Cortex of kidney (tissue), 1 donor: ENCODE measurements at places on chromosomes 5 and 9.

- DNase-seq, result no peak
These were observed 103.2 kb downstream of the USP20 start for GRCh38 chr9:129938291-129938979.

DNA sequence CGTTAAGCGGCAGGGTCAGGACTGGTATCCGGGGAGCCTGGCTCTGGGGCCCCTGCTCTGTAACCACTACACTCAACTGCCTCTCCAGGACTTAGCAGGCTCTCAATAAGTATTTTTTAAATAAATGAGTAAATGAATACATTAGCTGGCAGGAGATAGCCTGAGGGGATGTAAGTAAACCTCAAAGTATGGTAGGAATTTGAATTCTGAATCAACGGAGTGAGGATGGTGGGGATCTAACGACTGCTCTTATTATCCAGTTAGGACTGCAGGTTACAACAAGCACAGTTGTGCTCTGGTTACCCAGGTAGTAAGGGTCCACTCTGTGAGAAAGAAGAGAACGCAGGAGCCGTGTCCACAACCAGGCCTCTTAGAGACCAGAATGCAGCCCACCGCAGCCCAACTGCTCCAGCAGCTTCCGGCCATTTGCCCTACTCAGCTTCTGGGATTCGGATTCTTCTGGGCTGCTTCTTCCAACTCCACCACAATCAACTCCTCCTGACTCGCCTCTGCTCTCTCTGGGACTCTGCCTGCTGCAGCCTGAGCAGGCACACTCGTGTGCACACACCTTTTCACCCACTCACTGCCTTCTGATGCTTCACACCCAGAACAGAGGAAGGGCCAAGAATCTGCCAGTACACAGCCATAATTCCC, 52.6 kb downstream of the MED27 start:
- no peak for DNase-seq

GRCh38 chr9:22595805-22596204, 149.2 kb downstream of the DMRTA1 start:
- DNase-seq, result no peak

DNA sequence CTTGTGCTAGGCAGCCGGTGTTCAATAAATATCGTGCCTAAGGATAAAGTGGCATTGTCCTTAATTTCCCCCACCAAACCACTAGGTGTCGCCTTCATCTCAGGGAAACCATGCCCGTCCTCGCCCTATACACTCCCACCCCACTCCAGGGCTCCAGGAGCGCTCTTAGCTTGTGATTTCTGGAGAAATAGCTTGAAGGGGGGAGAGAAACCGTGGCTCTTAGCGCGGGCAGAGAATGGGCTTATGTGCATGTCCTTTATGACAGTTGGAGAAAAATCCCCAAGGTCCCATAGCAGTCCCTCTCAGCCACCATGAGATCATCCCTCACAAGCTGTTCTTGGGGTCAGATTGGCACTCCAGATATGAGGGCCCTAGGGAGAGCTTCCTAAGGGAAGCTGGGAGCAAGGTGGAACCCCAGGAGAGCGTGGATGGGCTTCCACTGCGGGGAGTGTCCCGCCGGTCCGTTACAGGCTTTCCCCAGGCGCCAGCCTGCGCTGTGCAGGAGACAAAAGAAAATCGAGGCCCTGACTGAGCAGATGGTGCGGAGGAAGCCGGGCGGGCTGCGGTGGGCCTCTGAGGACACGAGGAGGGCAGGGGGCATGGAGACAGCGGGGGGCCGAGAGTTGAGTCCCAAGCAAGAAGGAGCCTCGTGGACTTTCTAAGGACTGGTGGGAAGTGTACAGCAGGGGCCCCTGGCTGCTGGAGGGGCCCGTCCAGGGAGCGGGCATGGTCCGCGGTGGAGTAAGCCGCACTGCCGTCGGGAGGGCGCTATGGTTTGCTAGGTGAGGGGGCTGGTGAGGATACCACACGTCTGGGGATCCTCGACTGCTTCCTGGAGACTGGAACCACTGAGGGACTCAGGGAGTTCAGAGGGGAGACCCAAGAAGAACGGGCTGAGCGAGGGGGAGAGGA, 750 bp upstream of the NPR2 start:
- DNase-seq, result no peak

- no peak for DNase-seq
These were observed 226.4 kb downstream of the DCP2 start for GRCh38 chr5:113202746-113203716.

GRCh38 chr9:84266087-84266561, 74.4 kb downstream of the SLC28A3 start:
- DNase-seq, result no peak

DNA sequence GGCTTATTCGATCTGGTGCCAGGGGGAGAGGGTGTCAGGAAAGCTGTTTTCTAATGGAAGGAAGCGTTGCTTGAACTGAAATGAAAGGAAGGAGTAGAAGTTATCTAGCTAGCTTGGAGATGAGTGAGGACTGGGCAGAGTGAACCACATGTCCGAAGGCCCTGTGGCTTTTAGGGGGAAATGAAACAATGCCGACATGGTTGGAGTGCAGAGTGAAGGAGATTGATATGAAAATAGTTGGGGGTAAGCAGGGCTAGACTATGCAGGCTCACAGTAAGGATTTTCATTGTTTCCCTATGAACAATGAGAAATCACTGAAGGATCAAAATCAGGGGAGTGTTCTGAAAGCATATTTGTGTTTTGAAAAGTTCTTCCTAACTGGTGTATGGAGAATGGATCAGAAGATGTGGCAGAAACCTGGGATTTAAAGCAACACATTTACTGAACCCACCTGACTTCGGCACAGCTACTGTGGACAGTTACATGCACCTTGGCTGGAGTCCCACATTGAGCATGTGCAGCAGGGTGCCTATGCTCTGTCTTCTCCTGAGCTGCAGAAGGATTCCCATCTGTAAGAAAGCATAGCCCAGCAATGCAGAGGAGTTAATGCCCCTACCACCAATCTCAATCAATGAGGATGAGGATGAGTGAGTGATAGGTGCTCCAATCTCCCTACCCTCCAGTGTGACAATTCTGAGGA, 144.4 kb upstream of the TBCA start:
- DNase-seq, result no peak

DNA sequence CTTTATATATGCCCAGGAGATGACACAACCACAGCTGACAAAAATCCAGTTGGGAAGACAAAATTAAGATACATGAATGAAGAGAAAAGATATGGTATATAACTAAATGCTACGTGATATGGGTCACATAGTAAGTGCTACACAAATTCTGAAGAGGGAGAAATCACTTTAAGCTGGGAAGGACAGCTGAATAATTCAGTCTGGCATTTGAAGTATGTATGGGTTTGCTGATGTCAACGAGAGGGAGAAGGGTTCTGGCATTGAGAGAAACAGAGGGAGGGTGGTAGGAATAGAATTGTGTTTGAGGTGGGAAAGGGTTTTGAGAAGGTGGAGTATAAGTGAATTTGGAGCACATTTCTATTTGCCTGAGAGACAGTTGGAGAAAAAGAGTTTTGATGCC, 6.7 kb upstream of the SLIT3 start:
- DNase-seq, result no peak

- DNase-seq, result no peak
These were observed 227.0 kb downstream of the ZNF608 start for GRCh38 chr5:124519396-124519795.

- DNase-seq, result peak; percentile 57
These were observed at the start of gene CNTLN for GRCh38 chr9:17134396-17135294. Gene CNTLN (plus strand): TSS chr9:17135040. CDS start chr9:17135066, 26 bp downstream.

DNA sequence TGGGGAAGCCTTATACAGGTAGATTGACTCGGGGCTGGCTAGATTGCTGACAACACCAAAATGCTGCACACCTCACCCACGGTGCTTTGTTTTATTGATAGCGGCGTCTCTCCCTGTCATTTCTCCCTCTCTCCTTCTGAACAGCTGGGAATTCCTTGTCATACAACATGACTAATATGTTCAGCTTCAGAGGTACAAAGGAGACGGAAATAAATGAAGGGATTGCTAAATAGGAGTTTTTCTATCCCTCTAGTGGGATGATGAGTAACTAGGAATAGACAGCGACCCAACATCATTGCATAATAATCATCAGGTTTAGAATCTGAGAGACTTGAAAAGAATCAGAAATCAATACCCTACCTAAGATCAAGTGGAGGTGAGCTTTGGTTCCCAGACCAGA, 337.7 kb upstream of the PANK3 start:
- no peak for DNase-seq

- no peak for DNase-seq
These were observed 58.7 kb downstream of the DPYSL3 start for GRCh38 chr5:147451193-147451592.

DNA sequence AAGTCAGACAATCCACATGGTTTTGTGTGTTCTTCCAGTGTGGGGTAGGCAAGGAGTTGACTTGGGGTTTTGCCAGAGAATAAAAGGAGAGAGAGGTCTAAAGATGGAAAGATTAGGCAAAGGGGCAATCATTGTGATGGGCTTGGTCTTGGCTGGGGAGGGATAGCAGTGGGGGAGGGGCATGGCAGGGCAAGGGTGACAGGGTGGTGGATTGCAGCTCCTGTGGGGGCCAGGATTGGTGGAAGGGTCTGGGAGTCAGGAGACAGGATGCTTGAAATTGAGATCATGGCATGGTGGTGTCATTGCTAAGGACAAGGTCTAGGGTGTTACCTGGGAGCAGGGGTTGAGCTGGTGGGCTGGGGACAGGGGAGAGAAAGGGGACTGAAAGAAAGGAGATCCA, 57.6 kb downstream of the ZNF618 start:
- DNase-seq, result no peak

- no peak for DNase-seq
These were observed 60.6 kb downstream of the TMEM174 start for GRCh38 chr5:73233461-73234203.

GRCh38 chr5:75701856-75702255, 15.4 kb downstream of the POC5 start:
- DNase-seq, result no peak

DNA sequence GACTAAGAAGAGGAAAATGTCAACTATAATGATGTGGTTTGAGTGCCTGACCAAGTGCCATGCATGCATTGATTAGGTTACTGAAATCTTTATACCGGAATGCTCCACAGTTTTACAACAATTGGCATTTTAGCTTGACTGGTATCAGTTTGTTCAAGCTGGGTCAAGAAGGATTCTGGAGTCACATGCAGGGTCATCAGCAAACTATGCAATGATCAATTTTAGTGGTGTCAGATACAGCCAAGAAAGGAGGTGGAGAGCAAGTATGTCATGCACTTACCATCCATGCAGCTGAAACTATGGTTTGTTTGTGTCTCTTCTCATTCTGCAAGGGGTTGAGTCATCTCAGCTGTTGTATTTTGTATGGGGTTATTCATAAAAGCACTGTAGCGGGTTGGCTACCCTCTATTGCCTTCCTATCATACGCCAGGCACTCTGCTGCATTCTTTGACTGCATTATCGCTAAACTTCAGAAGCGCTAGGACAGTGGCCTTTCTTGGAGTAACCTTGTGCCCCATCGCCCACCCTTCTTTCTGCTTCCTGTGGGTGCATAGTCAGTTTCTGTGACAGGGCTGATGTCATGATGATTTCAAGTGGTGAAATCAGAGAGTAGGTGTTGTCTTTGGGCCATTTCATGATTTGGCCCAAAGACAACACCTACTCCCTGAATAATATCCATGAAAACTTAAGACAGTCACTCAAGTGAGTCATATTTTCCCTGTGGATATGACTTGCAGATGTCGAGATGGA, 145.4 kb downstream of the MTX3 start:
- no peak for DNase-seq

DNA sequence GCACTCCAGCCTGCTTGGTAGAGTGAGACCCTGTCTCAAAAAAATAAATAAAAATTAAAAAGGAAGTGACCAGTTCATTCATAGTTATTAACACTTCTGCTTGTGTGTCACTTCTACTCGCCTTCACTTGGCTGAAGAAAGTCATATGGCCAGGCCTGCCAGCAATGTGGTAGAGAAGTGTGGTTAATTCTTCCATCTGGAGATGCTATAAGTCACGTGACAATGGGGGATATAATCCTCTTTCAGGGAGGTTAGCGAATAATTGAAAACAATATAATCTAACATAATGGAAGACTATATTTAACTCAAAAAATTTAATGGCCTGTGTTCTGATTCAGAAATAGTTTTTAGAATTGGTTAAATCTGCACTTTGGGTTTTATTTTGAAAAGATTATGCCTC, 305.6 kb downstream of the DOCK8 start:
- no peak for DNase-seq
